AG09319 (cell line): ENCODE measurements at places on chromosomes 4 and X.

DNA sequence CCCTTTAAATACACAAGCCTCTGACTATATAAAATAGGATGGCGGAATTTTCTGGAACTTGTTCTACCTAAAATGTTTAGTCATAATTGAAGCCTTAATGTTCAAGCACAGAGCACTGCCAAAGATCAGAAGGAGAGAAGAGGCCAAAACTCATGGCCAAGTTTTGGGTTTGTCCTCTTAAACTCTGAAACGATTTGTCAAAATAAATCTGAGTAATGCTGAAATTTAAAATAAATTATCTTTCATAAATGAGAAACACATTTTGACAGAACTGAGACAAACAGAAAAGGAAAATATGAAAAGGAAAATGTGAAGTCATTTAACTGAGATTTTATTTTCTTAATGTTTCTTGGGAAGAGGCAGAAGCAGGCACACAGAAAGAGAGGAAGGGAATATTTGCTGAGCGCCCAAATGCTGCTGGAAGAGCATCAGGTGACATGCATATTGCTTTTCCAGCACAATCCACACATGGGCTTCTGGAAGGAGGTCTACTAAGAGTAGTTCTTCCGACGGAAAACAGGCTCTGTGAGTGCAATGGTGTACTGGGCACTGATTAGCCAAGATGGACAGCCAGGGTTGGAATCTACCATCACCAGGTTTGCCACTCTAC is 47.4 kb upstream of the ZNF518B start:
- DNase-seq: no peak

GRCh38 chrX:129877401-129877800 is 28.6 kb upstream of the UTP14A start:
- DNase-seq: no peak

DNA sequence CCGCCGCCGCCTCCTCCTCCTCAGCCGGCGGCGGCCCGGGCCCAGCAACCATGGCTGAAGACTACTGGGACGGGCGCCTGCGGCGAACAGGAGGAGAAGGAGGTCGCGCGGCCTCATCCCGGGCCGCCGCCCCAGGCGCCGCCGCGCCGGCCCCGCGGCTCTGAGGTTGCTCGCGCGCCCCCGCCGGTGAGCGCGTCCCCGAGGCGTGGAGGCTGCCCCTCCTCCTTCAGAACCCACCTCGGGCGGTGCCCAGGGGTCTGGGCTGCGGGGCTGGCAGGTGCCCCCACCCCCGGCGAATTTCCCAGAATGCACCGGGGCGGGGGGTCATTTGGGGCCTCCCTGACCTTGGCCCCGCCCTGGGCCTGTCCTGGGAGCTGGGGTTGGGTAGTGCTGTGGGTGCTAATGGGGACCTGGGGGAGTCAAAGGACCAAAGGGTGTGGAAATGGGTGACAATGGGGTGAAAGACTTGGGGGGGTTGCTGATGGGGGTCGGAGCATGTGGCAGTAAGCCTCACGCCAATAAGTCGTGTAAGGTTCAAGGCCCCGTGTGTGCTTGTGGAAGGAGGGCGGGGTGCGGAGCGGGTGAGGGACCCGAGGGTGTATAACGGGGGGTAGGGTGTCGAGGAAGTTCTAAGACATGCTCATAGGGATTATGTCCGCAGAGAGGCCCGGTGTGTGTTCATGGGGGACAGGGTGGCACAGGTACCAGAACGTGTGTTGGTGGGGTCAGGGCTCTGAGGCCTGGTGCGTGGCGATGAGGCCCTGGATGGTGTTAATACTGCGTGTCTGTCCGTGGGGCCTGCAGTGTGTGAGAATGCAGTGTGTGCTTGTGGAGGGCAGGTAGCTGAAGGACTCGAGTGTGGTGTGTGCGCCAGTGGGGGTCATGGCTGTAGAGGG is 687 bp downstream of the CDK16 start:
- DNase-seq: no peak

DNA sequence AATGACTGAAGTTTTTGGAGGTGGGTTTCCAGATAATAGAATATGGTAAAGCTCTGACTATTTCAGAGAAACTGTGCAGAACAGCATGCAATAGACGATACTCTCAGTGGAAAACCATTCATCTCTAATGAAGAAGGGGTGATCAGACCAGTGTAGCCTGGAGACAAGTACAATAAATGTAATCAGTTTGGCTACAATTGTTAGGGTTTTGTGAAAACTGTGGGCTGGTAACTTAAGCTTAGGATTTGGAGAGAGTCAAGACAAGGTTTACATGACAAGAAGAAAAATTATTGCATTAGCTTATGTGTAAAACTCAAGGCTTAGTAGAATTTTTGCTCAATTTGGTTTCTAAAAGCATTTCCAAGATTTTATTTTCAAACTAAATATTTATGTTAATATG is 241.5 kb upstream of the ANKRD50 start:
- DNase-seq: no peak

- no peak for DNase-seq
Observed at GRCh38 chrX:39677585-39677977, 420.2 kb downstream of the BCOR start.

DNA sequence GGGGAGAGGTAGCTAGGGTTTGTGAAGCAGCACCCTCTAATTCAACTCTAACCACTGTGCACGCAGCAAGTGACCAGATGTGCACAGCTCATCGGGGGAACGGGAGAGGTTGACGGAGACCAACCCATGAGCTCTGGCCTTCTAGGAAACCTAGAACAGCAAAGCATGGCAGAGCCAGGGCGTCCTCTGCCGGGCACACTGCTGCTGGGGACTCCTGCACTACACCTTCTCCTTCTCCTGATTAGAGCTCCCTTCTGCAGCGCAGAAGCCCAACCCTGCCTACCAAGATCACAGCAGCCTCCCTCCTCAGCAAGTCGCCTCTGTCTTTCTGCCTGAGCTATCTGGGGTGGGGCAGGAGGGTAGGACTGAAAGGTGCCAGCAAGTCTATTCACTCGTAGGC is 252.3 kb upstream of the PSAPL1 start:
- DNase-seq: no peak

- DNase-seq: peak; percentile 5
Observed at GRCh38 chr4:112704991-112705845, 68.3 kb downstream of the LARP7 start.

GRCh38 chrX:17621566-17622270 is 115.6 kb upstream of the SCML1 start:
- DNase-seq: no peak

GRCh38 chr4:118911238-118911703 is 22.6 kb downstream of the SYNPO2 start:
- DNase-seq: no peak

GRCh38 chr4:3247399-3248177 is 1.4 kb upstream of the MSANTD1 start:
- no peak for DNase-seq

- DNase-seq: no peak
Observed at GRCh38 chr4:165520086-165520485, 141.3 kb downstream of the CPE start.

- DNase-seq: no peak
Observed at GRCh38 chrX:57647020-57647419, 33.0 kb downstream of the NLRP2B start.

DNA sequence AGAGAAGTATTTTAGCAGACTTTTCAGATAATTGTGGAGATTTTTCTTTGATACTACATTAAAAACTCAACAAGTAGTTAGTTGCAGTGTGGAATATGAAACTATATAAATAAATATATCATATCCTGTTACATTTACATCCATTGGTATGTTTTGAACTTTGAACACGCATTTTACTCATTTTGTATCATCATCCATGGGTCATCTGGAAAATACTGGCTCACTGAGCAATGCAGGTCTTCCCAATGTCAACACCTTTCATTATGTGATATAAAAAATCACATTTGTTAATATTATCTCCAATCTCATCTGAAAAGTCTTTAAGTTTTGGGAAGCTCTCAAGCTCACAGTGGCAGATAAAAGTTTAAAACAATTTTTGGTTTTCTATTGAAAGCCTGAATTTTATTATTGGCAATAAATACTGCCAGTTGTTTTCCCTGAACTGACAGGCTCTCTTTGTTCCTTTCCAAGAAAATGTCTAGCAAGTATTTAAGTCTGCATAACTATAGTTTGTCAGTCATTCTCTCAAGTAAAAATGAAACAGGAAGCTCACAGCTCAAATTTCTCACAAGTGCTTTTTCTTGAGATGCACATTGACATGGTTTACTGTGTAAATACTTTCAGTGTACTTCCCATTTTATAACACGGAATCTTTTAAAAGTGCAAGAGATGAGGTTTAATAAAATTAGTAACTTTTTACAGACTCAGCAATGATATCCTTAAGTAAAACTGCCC is 183.5 kb upstream of the GPC4 start:
- no peak for DNase-seq

DNA sequence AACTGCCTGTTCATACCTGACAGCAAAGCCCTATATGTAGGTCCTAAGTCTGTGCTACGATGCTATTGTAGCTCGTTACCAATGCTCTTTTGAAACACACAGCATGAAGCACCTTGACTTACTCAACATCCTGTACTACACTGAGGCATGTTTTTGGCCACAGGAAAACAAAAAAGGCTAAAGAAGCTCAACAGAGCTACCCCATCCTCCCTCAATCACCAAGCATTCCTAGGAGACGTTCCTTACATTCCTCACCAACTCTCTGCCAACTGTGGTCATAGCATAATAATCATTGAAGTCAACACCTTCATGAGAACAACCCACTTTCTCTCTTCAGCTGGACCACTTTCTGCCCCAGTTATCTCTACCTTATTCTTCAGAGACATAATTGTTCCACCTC is 73.7 kb upstream of the SLC25A43 start:
- no peak for DNase-seq

DNA sequence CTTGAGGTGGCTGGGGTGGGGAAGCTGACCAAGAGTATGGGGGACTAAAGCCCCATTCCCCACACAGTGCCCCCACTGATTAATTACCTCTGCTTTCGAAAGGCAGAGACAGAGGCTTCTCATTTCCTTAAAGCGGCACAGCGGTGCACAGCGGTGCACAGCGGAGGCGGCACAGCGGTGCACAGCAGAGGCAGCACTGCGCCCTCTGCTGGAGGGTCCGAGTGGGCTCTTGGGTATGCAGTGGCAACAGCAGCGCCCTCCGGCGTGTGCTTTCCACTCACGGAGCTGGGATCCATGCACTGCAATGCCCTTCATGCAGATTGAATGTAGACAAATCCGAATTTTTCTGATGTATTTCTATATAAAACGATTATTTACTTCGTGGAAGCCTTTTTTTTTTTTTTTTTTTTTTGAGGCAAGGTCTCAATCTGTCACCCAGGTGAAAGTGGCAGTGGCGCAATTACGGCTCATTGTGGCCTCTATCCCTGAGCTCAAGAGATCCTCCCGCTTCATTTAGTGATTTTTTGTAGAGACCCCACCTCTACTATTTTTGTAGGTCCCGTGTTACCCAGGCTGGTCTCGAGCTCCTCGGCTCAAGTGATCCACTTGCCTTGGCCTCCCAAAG is 19.7 kb upstream of the PRPS2 start:
- DNase-seq: no peak

GRCh38 chr4:159227378-159227777 is 124.5 kb downstream of the RAPGEF2 start:
- no peak for DNase-seq

DNA sequence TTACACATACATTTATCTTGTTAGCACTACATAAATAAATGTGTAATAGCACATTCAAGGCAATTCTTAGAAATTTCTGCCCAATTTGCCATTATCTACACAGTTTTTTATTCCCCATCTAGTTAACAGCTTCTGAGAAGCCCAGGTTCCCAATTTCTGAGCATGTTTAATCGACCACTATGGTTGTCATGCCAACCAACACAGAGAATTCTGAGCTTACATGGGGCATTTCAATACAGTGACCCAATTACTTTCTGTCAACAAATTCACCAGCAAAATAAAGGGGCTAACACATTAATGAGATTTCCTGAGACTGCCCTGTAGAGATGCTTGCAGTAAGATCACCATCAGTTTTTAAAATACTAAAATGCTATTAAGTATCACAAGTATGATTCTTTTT is 22.0 kb downstream of the GPM6A start:
- no peak for DNase-seq

- DNase-seq: no peak
Observed at GRCh38 chrX:48989483-48989882, 12.6 kb downstream of the GRIPAP1 start.

DNA sequence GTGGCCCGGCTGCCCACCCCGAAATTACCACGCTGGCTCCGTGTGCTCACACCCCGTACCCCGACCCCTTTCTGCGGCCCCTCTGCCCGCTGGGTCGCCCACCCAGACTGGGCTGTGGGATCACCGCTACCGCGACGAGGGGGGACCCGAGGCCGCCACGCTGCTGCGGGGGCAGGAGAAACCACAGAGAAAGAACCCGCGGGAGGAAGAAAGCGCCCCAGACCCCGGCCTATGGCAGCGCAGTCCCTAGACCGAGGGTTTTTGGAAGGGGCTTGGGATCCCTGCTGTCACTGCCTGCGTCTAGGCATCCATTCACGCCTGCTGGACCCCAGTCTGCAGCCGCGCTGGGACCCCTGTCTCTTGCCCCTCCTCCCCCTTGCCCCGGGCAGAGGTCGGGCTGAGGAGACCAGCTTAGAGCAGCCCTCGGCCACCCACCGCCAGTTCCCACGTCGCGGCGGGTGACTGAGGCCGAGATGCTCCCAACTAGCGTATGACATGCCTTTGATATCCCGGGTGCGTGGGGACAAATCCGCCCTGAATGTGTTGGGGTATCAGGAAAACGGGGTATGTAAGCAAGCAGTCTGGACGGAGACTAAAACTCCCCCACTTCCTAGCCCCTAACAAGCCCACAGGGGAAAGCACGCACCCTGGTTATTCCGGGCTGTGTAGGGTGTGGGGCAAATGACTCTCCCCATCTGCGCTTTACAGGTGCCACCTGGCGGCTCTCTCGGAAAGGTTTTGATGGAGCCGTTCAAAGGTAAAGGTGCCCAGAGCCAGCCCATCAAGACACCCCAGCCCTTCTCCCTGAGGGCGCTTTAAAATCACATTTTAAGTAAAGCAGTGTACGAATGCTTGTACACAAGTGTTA is 862 bp upstream of the INPP4B start:
- no peak for DNase-seq

DNA sequence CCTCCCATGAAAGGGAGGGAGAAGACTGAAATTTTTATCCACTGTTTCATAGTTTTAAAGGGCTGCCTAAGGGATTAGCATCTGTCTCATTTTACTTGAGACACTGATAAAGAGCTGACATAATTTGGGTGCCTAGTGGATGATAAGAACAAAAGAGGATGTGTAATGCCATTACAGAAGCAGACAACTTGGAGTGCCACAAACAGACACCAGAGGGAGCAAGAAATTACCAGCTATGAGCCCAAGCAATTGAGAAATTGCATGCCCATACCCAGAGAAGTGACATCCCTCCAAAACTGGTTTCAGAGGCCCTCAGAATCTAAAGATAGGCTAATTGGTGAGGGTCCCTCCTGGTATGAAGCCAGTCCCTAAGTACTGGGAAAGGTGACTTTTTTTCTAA is 38.5 kb upstream of the POU3F4 start:
- no peak for DNase-seq

GRCh38 chrX:154056770-154057241 is 37.1 kb upstream of the IRAK1 start:
- DNase-seq: no peak

GRCh38 chrX:120790118-120790517 is 85.5 kb downstream of the CT47B1 start:
- DNase-seq: peak; percentile 60
